ENCODE measurements at places on chromosomes 4 and X. TPM values are rescaled to one million over a fixed set of nuclear protein-coding genes. Genes with fewer than 3 reads are reported as not detected.

The EVC gene
- 2.2 TPM for polyA plus RNA-seq

The SLC35A2 gene
- 13.0 TPM for polyA plus RNA-seq

The MAMLD1 gene
- 0.13 TPM for polyA plus RNA-seq

The AREG gene
- polyA plus RNA-seq = 0.45 TPM

The EDA2R gene
- polyA plus RNA-seq = 5.0 TPM

The GAGE12E gene
- polyA plus RNA-seq = not detected

The KLHL34 gene
- polyA plus RNA-seq = 0.49 TPM

The FRMD7 gene
- polyA plus RNA-seq = not detected

The HPGD gene
- polyA plus RNA-seq = 5.6 TPM

The GPM6B gene
- 82.6 TPM for polyA plus RNA-seq

The BMPR1B gene
- polyA plus RNA-seq = 0.48 TPM

The MGAT4D gene
- polyA plus RNA-seq = not detected

The SMIM10L2A gene
- polyA plus RNA-seq = 1.4 TPM

The PI4K2B gene
- polyA plus RNA-seq = 6.7 TPM

The COL25A1 gene
- polyA plus RNA-seq = 3.9 TPM

The MUC7 gene
- not detected for polyA plus RNA-seq

The NXF2B gene
- 0.28 TPM for polyA plus RNA-seq

The PABPC4L gene
- 1.8 TPM for polyA plus RNA-seq

The FOXR2 gene
- not detected for polyA plus RNA-seq

The TLR3 gene
- 0.32 TPM for polyA plus RNA-seq

The ATXN3L gene
- not detected for polyA plus RNA-seq

The SULT1E1 gene
- polyA plus RNA-seq = not detected

The EDNRA gene
- polyA plus RNA-seq = 1.5 TPM

The SSX1 gene
- not detected for polyA plus RNA-seq

The ERVMER34-1 gene
- 14.5 TPM for polyA plus RNA-seq

The CXCL11 gene
- polyA plus RNA-seq = 0.81 TPM

The POLA1 gene
- 10.0 TPM for polyA plus RNA-seq

The SYTL5 gene
- 0.24 TPM for polyA plus RNA-seq

The MAGEB17 gene
- polyA plus RNA-seq = 0.56 TPM

Measured in GM23338 (cell line).